ENCODE measurements at places on chromosomes 6 and 20. TPM values are rescaled to one million over a fixed set of nuclear protein-coding genes. Genes with fewer than 3 reads are reported as not detected.

- no peak for DNase-seq
Observed at GRCh38 chr6:31907158-31907813, 5.4 kb upstream of the ZBTB12 start.

DNA sequence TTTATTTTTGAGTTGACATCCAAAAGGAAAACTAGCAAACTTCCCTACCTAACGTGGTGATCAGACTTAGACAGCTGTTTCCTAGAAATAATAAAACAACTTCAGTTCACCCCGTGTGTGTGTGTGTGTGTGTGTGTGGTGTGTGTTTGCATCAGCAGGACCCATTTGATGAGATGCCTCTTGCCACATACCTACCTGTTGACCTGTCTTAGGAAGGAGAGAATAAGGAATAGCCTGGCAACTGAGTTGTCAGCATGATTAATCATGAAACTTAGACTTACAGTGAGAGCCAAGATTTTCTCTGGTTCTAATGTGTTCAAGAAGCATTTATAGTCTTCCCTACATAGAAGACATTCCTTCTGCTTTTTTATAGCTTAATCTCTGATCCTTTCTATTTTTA is 16.1 kb upstream of the PBOV1 start:
- DNase-seq: no peak

- no peak for DNase-seq
Observed at GRCh38 chr6:49463612-49463967, 420 bp downstream of the CENPQ start.

- DNase-seq: no peak
Observed at GRCh38 chr6:108762394-108762793, 85.8 kb upstream of the ARMC2 start.

DNA sequence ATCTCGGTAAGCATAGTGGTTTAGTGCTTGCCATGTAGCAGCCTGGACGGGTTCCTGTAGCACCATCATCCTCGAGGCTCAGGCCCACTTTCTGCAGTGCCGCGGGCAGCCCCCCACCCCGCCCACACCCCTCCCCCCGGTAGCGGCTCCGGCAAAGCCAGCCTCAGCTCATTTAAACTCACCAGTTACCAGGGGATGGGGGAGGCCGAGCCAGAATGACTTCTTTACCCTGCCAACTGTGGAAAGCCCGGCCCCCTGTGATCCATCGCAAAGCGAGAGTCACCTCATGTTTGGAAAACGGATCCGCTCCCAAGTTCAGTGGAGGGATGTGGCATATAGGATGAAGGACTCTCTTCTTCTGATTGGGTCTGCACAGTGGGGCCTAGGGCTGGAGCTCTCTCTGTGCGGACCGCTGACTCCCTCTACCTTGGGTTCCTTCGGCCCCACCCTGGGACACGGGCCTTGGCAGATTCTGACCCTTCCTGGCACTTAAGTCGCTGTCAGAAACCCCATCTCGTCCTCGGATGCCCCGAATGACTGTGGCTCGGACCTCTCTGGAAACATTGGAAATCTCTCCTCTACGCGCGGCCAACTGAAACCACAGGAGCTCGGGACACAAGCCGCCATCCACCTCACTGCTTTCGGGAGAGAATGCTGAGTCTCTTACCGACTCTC is 337.8 kb upstream of the DEFB115 start:
- DNase-seq: no peak

GRCh38 chr6:129659590-129660345 is 50.2 kb downstream of the ARHGAP18 start:
- no peak for DNase-seq

DNA sequence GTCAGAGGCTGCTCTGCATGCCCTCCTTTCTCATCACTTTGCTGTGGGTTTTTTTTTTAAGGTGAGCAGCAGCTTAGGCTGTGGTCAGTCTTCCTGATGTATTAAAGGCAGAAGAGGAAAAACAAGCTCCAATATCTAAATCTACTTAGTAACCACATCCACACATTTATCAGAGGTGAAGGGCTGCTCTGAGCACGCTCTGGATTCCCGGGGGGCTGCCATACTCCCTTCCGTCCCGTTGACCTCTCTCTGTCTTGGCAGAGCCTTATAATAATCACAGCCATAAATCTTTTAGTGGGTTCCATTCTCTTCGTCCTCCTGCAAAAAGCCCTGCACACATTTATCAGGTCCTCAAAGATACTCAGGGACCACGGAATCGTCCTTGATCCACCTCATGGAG is 2.7 kb upstream of the LEMD2 start:
- DNase-seq: no peak

DNA sequence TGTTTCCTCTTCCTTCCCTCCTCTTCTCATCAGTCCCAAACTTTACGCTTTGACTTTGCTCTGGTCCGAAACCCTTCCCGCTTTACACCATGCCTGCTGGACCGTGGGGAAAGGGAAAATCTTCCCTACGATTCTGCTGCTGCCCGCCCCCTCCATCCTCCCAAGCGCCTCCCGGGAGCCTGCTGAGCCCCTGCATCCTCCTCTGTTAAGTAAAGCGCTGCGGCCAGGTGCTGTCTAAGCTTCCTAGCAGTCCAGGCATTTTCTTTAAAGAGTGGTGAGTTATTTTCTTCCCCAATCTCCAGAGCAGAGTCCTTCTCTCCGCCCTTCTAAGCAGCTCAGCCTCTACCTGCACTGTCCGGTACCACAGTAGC is 376.3 kb downstream of the RNGTT start:
- DNase-seq: no peak

DNA sequence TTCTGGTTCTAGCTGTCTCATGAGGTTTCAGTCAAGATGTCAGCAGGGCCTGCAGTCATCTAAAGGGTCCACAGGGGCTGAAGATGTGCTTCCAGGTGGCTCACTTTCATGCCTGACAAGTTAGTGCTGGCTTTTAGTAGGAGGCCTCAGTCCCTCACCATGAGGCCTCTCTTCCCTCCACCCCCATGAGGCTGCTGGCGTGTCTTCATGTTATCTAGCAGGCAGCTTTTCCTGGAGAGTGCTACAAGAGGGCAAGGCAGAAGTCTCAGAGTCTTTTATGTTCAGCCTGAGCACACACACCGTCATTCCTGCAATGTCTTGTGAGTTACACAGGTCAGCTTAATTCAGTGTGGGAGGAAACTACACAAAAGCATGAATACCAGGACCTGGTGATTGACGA is 769.9 kb downstream of the HDGFL1 start:
- no peak for DNase-seq

DNA sequence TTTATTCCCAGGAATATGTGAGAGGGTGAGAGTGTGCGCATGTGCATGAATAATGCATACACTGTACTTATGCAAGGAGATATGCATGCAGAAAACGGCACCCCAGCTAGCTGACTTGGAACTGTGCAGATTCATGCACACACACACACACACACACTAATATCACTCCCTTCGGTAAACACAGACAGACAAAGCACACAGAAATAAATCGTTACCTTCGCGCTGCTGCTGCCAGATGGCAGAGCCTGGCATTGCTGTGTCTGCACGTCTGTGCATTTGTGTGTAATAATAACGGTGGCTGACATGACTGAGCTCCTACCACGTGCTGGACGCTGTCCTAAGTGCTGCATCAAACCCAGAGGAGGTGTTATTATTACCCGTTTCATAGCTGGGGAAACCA is 36.8 kb downstream of the PREX1 start:
- DNase-seq: no peak

DNA sequence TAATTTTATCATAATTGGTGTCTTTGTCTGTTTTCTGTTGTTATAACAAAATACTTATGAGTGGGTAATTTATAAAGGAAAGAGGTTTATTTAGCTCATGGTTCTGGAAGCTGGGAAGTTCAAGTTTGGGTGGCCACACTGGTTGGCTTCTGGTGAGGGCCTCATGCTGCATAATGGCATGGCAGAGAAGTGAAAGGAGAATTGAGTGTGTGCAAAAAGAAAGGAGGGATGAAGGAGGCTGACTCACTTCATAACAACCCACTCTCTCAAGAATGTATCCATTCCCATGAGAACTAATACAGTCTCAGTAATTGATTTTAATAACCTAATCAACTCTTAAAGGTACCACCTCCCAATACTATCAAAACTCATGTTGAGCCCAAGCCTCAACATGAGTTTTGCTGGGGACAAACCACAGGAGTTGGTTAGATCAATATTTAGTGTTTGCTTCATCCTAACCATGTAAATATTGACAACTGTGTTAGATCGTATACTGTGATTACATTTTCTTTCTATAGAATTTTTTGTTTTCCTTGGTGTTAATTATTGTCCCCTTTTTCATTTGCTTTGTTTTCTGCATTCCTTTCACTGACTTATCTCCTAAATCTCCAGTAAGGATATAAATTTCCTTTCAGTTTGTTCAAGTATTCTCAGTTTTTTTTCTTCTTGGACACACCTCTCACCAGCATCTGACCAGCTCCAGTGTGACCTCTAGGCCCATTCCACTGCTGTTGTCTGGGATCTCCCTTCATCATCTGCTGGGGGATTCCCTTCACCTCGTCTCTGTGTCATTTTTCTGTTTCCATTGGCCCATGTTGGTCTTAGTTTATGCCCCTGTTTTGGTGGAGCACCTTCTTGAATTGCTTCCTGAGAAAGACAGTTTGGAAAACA is 54.8 kb upstream of the SCGN start:
- DNase-seq: no peak

DNA sequence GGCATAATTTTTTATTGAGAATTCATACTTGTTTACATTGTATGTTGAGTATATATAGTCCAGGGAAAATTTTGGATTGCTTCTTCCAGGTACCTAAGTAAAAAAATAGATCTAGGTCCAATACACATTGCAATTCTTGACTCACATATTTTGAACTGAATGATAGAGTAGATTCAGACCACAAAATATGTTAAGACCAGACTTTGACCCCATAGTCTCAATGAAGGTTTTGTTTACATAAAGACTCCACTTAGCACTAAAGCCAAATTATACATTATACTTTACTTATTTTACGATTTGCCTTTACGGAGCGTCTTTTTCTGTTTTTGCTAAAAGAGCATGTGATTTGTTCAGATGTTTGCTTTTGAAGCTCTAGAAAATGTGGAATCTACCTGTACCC is 144.1 kb upstream of the PTCHD4 start:
- no peak for DNase-seq

DNA sequence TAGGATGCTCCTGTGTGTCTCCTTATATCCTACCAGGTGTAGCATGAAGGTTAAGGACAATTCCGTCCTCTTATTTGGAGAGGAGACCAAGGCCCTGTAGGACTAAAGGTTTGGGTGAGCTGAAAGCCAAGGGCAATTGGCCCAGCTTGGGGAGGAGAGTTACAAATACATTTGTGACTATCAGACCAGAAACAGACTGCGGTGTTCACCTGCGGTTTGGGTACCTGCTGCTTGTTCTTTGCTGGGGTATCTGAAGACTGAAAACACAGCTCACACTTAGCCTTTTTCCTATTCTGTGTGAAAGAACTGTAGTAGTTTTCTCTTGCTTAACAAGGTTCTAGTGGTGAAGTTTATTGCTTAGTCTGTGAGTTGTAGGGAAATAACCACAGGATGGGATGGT is 55.0 kb downstream of the ESR1 start:
- no peak for DNase-seq

Gene CLDN20
- 0.29 TPM for total RNA-seq

Gene CPXM1
- 0.76 TPM for total RNA-seq

Gene MYMX
- not detected for total RNA-seq

Gene BTN1A1
- total RNA-seq: not detected

Gene KIAA0408
- 16.9 TPM for total RNA-seq

Gene NOTCH4
- 0.73 TPM for total RNA-seq

Gene CLPSL1
- total RNA-seq: not detected

Gene CRIP3
- total RNA-seq: not detected

Gene SYCP2L
- total RNA-seq: not detected

Gene TNNC2
- not detected for total RNA-seq

Gene LY6G5C
- total RNA-seq: 4.7 TPM
